ENCODE measurements at places on chromosomes 12 and 14.
A peak's percentile ranks its signal among the peaks of the same experiment; 100 is the strongest.

DNA sequence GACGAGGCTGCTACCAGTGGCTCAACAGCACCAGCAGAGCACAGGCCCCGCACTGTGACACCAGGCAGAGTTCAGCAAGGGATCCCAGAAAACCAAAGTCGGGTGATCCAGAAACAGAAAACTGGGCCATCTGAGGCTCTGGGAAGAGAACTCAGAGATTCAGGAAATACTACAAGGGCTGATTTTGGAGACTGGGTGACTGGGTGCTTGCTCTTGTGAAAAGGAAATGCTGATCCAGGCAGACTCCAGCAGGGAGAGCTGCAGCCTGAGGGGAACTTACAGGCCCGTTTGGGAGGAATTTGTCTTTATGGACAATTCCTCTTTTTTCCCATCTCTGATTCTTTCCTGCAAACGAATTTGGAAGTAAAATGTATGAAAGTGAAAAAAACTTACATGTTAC is 28.2 kb downstream of the FOXN3 start:
- DNase-seq, result no peak

GRCh38 chr14:83664389-83664788 is 1865.6 kb upstream of the FLRT2 start:
- no peak for DNase-seq

DNA sequence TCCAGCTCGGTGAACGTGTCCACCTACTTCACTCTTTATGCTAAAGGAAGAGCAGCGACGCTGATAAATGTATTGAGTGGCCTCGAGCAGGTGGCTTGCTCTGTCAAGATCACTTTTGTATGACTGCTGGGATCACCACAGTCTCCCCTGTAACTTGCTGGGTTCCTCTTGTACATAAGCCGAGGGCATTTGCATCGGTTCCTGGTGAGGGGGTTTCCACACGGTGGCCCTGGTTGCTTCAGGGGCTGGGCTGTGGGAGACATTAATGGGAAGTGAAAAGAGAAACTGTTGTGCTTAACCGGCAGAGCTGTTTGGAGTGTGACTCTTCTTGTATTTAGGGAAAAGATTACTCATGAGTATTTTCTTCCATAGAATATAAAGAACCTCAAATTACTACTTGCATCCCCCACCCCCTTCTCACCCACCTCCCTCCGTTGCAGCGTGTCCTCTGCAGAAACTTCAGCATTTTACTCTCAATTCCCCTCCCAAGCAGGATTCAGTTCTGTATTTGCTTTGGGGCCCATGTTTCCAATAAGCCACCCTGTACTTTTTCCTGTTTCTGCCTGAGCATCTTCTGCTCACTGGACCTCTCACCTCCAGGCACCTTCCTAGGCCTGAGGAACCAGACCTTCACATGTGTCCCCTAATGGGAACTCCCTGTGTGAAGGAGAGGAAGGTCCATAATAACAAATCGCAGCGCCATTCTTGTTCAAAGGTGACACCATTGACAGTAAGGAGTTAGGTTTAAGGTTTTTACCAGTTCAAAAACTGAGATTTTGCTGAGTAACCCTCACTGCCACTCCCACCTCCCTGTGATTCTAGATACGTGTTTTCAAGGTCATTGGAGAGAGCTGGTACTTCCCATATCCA is 187.0 kb downstream of the ETV6 start:
- DNase-seq, result peak; percentile 7

- no peak for DNase-seq
Measured at GRCh38 chr14:56193347-56193746, 75.1 kb downstream of the PELI2 start.

- DNase-seq, result no peak
Measured at GRCh38 chr12:49133014-49133413, 1.8 kb upstream of the TUBA1B start.

DNA sequence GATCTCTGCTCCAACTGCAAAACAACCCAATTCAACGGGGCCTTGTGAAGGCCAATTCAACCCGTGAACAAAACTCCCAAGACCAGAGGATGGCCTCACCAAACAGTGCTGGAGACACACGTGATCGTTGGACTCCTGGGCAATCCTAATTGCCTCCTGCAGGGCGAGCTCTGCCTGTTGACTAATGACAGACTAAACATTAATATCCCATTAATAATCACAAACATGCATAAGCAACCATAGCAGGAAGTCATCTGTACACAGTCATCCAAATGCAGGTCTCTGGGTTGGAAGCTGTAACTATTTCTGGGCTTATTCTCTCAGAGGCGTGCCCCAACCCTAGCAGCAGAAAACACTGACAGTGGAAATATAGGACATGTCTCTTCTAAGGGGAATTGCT is 21.0 kb downstream of the ANAPC5 start:
- DNase-seq, result no peak

- no peak for DNase-seq
Measured at GRCh38 chr14:51454351-51454750, 197.4 kb upstream of the FRMD6 start.

DNA sequence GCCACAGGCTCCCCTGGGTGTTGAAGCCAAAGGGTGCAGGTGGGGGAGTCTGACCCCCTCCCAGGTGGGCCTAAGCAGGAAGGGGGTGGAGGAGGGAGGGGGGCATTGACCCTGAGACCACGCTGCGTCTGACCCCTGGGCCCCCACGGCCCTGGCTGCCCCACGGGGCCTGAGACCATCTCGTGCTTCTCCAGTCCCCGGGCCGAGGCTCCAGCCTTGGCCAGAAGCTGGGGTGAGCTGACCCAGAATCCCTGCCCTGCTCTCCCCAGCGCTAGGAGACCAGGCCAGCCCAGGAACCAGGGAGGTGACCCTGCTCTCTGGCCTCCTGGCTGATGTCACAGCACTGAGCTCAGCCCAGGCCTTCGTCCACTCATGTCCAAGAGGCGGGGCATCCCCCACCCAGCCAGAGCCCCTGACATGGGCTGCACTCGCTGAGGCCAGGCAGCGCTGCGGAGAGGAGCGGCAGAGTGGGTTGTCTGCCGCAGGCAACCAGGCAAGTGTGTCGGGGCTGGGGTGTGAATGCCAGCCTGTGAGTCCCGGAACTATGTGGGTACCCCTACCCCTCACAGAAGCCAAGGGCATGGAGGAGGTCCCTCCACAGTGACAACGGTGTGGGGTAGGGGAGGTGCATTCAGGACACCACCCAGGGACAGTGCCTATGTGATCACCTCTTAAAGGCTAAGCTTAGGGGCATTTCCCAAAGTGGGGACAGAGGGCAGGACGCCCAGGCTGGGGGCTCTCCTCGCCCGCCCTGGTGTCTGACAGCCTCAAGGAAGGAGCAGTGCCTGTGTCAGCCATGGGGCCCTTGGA is 6.3 kb downstream of the TRMT61A start:
- no peak for DNase-seq

DNA sequence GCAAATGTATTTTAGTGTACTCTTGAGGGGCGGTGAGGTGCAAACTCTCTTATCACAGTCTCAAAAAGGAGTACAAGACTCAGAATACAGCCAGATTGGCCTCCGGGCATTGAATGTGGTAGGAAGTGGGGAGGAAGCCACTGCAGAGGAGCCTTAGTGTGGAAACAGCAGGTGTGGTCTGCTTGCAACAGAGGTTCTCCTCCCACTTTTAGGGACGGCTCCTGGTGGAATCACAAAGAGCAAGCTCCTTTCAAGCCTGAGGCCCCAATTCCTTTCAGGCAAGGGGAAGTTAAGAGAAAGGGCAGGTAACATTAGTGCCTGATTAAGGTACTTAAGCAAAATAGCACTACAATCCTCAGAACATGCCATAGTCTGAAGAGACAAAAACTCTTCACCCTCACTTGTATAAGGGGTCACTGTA is 23.7 kb upstream of the SLC2A3 start:
- DNase-seq, result no peak

DNA sequence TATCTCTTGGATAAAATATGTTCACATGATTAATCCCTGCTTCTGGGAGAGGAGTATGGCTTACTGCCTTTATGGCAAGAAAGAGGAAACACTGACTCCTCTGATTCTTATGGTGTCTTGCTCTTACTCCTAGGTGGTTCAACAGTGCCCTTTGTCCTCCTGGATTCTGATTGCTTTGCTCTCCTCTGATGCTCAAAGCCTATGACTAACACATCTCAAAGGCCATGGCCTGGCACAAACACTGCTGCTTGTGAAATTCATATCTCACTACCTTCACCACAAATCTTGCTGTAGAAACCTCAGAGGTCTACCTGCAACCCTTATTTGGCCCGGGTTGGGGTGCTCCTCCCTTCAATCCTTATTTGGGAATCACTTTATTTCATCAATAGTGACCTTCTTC is 217.2 kb downstream of the C12orf50 start:
- no peak for DNase-seq

GRCh38 chr12:26823390-26823789 is 9.6 kb downstream of the ITPR2 start:
- no peak for DNase-seq

DNA sequence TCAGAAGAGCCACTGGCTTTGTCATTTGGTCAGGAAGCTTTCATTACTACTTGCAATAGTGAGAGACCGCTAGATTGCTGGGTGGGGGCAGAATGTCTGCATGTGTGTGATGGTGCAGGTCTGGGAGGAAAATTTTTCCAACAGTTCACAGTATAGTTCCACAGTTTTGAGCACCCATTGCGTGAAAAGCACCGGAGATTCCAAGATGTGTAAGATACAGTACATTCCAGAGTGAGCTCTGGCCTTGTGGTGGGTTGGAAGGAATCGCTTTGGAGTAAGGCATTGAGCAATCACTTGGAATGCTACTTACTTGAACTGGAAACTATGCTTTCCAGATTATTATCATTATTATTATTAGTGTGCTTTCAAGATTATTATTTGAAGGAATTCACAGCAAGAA is 47.6 kb upstream of the FRMD6 start:
- no peak for DNase-seq

GRCh38 chr12:114815026-114815795 is 131.2 kb upstream of the TBX3 start:
- no peak for DNase-seq

- no peak for DNase-seq
Measured at GRCh38 chr12:15691388-15691787, 97.8 kb downstream of the EPS8 start.

DNA sequence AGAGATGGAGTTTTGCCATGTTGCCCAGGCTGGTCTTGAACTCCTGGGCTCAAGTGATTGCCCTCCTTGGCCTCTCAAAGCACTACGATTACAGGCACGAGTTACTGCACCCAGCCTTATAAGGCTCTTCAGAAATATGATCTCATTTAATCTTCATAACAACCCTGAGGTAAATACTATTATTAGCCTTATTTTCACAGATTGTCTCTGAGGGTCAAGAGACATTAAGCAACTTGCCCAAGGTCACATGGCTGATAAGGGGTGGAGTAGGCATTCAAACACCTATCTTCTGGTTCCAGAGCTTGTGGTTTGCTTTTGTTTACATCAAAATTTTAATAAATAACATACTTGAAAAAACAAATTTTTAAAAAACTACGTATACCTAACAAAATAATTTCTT is 5.1 kb downstream of the PRKAG1 start:
- DNase-seq, result peak; percentile 42

- DNase-seq, result no peak
Measured at GRCh38 chr12:5375547-5376295, 56.2 kb upstream of the NTF3 start.

- DNase-seq, result no peak
Measured at GRCh38 chr14:31864937-31865855, 211.9 kb upstream of the ARHGAP5 start.

- no peak for DNase-seq
Measured at GRCh38 chr14:99549684-99550083, 54.3 kb downstream of the CCDC85C start.

- DNase-seq, result peak; percentile 44
Measured at GRCh38 chr12:3885277-3886094, 12.3 kb upstream of the PARP11 start.

- no peak for DNase-seq
Measured at GRCh38 chr12:127560041-127560478, 706.9 kb upstream of the TMEM132C start.

- no peak for DNase-seq
Measured at GRCh38 chr12:15797818-15798217, 8.6 kb upstream of the EPS8 start.

DNA sequence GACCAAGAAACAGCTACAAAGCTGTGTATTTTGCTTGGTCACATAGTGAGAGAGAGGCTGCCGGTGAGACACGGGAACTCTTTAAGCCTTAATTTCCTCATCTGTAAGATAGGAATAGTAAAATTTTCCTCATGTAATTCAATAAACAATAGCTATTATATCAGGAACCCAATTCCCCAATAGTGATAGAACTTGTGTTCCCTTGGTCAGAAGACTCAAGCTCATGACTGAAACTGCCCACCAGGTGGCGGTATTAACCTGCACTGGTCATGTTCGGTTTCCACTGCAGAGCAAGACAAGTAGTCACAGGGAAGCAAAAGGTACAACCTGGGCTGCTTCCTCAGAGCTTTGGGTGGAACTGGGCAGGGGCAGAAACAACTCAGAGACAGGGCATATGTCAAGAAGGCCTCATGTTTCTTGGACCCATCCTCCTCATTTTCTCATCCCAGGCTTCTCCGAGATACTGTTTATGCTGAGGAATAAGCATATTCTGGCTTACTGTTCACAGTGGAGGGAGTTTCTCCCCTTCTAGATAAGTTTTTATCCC is 4.2 kb upstream of the AJUBA start:
- DNase-seq, result peak; percentile 95

DNA sequence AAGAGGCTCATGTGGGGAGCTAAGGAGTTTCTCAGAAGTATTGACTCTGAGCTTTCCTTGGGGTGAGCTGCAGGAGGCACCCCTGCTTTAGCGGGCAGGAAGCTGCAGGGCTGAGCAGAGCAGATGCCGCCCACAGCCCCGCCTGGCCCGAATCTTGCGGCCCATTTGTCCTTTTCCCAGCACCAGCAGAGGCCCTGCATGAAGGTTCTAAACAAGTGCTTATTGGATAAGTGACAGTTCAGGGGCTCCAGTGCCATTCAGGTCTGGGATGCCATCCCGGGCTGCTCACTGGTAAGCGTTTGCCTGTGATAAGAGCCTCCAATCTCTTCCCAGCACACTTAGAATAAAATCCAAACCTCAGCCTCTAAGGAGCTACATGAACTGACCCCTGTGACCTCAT is 11.4 kb downstream of the RILPL1 start:
- no peak for DNase-seq

DNA sequence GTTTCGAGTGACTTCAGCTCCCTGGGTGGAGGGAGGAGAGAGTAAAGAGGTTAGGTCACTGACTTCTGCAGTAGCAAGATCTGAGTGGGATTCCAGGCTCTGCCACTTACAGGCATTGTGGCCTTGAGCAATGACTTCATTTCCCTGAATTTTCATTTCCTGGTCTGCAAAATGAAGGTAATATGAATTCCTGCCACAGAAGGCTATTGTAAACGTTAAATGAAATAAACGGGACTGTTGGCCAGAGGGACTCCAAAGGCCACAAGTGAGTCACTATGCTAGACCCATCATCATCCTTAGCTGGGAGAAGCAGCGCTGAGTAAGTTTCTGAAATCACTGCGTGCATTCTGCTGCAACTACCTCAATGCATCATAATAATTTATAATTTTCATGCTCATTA is 807.8 kb downstream of the AACS start:
- no peak for DNase-seq

- peak; percentile 29 for DNase-seq
Measured at GRCh38 chr12:130859161-130859560, 12.7 kb upstream of the RAN start.

DNA sequence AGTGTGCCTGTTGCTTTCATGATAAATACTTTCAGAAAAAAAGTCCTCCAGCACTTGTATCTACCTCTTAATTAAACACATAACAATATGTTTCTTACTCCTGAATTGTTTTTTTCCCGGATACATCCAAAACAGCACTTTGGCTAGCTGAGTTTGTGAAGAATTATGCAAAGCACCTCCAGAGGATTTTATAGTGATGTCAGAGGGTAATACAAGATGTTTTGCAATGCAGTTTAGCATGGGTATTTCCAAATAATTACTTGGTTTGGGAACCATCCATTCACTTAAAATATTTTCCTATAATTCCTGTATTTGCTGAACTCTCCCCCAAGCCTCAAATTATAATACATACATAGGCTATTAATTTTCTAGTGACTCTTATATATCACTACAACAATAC is 37.7 kb upstream of the DBX2 start:
- DNase-seq, result no peak
